Neural crest cell (in vitro differentiated cells): ENCODE measurements at places on chromosomes 5 and 9.

DNA sequence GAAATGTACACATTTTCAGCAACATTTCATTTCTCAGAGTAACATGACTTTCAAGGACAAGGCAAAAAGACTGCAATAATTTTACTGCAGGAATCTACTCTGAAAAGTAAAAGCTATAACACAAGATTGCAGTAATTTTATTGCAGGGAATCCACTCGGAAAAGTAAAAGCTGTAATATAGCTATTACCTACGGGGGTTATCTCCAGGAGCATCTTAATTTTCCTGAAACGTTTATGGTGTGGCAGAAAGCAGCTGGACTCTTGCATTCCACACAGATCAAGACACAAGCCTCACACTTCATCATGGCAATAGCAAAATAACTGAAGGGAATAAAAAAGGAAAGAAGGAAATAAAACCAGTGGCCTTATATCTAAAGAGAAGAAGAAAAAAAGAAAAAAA, 171.2 kb downstream of the TSSK1B start:
- DNase-seq = no peak

- no peak for DNase-seq
Observed at GRCh38 chr5:74056789-74057164, 430.8 kb downstream of the ARHGEF28 start.

DNA sequence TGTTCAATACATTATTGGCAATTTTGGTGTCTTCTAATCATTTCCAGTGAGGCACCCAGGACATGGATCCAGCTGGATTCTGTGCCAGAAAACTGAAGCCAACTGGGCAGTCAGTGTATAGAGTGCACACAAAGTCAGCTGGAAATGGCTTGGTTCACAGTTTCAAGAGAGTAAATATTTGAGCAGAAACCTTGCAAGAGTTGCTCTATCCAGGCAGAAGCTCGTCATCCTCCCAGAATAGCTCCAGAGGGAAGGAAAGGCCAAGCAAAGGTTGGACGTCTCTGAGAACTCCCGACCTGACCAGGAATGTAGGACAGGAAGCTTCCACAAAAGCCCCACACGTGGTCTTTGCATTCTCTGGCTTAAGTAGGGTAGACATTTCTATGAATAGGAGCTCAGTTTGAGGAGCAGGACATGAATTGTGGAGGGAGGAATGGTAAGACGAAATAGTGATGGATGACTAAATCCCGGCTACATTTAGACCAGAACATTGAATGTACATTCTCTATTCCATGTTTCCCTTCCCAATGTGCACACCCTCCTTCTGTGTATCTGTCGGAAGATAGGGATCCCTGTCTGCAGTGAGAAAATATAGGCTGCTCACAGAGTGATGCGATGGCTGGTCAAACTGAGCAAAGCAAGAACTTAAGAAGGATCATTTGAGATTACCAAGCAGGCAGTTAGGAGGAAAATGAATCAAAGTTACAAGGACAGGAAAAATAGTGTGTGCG, 72.7 kb upstream of the FCN2 start:
- no peak for DNase-seq

DNA sequence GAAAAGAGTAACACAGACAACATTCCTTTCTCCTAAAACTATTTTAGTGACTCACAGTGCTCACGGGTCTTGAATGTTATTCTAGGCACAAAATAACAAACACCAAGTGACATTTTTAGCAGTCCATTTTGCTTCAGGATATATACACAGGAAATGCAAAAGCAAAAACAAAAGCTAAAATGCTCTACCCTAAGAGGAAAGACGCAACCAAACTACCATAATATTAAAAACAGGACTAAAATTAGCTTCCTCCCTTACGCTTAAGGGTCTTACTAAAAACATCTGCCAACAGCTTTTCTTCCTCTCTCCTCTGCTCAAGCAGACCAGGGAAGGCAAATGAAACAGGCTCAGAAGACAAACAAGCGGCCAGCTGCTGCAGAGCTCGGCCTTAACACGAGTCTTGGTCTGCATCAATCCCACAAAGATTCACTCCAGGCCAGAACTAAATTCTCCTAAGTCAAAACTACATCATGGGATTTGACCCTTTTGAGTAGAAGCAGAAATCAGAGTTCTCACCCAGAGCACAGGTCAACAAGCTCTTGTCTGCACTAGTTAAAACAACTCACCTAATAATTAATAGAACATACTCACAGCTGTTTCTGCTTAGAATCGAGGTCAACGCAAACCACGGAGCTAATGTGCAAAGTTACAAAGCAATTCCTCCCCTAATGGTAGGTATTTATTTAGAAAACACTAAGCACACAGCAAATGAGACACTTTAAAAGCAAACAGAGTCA, 62.3 kb downstream of the RAPGEF1 start:
- no peak for DNase-seq

DNA sequence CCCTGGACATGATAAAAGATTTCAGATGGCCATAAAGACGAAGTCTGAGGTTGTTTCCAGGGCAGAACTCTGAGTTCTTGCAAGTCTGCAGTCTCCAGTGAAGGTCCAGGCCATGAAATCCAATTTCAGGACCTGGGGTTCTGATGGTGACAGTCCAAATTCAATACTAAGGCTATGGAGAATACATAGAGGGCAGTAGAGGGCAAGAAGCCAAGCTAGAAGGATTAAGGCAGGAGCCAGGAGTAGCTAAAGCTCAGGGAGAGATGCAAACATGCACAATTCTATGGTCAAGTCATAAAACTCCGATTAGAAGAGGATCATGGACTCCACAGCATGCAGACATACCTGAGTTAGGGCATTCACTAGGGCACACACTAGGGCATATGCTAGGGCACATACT, 11.4 kb downstream of the SLIT3 start:
- DNase-seq = no peak

DNA sequence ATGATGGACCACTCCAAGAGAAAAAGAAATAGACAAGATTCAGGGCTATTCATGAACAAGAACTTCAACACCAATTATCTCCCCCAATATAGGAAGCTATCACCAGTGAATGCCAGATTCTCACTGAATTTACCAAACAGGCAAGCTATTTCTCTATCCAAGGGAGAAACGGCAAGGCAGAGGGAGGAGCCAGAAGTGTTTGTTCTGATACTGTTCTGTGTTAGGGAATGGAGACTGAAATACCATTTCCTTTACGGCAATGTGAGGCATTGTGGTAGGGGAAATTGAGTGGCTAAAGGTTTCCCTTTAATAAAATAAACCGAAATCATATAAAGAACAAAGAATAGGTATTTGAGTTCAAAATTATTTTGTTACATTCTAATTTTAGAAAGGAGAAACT, 68.0 kb upstream of the ALDH1A1 start:
- DNase-seq = no peak

DNA sequence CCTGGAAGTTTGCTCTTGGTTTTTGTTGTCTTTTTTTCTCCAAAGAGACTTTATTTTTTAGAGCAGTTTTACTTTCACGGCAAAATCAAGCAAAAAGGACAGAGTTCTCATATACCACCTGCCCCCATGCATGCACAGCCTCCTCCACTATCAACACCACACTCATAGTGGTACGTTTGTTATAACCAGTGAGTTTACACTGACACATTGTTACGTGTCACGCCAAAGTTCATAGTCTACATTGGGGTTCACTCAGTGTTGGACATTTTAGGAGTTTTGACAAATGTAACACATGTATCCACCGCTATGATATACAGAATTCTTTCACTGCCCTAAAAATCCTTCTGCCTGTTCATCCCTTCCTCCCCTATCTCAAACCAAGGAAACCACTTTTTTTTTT, 7.5 kb upstream of the ICE1 start:
- DNase-seq = no peak

DNA sequence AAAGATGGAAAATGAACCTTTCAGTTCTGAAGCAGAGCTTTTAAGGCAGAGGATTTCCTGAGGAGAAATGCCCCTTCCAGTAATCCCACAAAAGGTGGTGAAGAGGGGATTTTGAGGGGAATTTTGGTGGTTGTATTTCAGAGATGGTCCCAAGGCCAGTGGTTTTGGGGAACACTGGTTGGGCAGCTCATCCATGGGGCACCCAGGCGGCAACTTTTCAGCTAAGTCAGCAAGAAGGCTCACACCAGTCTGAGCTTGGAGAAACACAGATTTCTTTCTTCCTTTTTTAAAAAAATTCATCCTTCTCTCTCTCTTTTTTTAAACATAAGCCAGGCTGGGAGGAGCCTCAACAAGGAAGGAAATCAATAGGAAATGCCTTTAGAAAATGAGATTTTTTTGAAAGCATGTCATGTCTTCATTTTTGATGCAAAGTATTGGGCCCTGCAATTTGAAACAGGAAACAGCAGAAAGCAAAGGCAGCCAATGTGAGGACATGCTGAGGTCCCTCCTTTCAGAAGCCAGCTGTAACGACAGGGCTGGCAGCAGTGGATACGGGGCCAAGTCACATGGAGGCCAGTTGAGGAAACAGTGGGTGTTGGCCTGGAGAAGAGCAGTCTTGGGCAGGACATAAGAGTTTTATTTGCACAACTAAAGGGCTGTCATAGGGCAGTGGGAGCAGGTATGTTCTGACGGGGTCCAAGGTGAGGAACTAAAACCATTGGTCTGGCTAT, 155.3 kb upstream of the KLF4 start:
- no peak for DNase-seq
